Pancreas (tissue), 10 donors: ENCODE measurements at places on chromosomes 6 and 20. TPM values are rescaled to one million over a fixed set of nuclear protein-coding genes. Genes with fewer than 3 reads are reported as not detected.

SOX18 gene
- 3.7 TPM for total RNA-seq

DNA sequence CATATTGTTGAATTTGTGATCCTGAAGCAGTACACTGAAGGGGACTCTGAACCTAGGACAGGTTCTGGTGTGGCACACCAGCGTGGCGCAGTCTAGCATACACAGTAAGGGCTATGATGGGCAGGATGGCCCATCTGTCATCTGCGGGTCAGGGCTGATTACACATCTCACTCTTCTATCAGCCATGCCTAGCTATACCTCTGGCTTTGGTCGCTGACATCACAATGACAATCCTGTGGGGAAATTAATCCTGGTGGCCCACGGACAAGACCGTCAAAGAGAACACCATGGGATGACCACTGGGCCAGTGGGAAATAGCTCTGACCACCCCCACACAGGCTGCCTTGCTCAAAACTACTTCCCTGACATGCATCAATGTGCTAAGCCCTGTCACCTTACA lies 2.8 kb downstream of the SNHG17 start:
- no peak for DNase-seq

GRM1 gene
- 0.05 TPM for total RNA-seq

DNA sequence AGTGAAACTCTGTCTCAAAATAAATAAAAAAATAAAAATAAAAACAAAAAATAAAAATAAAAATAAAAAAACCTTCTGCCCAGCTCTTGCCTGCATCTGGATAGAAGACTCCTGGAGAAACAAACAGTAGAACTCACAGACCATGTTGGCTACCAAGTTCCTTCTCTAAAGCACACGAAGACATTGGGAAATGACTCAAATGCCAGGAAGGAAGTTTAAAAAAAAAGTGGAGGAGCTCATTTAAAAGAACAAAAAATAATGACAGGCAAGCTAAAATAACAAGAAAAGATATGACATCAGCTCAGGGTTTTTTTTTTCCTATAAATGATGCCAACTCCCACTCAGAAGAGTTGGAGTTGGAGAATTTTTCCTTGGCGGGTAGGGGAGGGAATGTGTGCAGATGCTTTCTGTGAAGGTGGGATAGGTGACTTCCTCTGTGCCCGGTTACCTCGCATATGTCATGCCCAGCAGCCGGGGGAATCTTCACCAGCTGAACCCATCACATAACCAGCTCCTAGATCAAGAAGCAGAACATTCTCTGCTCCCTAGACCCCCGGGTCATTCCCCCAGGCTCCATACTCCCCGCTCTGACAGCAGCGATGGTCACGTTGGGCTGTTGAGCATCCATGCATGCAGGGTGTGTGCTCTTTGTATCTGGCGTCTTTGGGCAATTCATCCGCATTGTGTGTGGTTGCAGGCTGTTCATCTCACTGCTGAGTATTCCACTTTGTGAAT lies 17.3 kb upstream of the CD93 start:
- DNase-seq = no peak

GRCh38 chr6:503610-504362 lies 112.2 kb downstream of the IRF4 start:
- no peak for DNase-seq

OR2H2 gene
- not detected for total RNA-seq

DNA sequence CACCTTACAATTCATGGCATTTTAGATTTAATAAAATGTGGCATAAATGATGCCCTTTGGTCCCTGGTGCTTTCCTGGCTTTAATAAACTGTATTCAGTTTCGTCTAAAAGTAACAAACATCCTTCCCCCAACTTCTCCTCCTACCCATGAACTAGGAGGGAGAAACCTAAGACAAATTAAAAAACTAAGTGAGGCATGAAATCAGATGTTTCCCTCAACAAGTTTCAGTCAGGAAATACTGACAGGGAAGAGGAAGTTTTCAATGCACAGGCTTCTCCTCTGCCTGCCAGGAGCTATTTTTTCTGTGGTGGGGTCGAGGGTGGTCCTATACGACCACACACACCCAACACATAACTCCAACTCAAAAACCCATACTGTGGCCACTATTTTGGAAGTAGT lies 10.0 kb downstream of the HBS1L start:
- no peak for DNase-seq

- no peak for DNase-seq
Measured at GRCh38 chr6:108966855-108967755, 118.9 kb downstream of the ARMC2 start.

GPR6 gene
- not detected for total RNA-seq

DNA sequence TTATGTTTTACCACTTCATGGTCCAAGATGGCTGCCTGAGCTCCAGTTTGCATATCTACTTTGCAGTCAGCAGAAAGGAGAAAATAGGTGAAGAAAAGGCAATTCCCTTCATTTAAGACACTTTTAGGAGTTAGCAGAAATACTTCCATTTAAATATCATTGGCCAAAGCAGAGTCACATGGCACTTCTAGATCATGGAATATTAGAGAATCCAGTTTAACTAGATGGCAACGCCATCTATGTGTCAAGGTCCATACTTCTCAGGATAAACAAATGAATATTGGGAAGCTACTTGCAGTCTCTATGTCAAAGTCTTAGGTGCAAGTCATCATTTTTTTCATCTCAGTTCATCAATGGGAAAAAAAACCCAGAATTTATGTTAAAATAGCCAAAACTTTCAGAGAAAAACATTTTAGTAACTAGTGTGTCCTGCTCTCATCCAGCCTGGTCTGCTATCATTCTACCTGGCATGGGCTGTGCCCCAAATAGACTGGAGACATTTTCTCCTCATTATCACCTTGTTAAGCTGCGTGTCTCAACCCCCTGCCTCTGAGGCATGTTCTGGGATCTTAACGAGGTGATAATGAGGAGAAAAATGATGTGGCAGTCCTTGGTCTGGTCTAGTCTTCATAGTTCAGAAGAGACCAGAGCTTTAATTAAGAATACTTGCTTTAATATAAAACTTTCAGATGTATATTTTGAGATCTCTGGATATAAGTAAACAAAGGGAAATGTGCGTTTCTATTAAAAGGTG lies 227.3 kb downstream of the TBX18 start:
- DNase-seq = no peak

- no peak for DNase-seq
Measured at GRCh38 chr6:138555421-138555988, 56.2 kb upstream of the NHSL1 start.

HLA-DRB1 gene
- 12.5 TPM for total RNA-seq

HAO1 gene
- 0.24 TPM for total RNA-seq

- no peak for DNase-seq
Measured at GRCh38 chr20:38203981-38204357, 38.9 kb upstream of the TGM2 start.

CDH22 gene
- total RNA-seq = 3.4 TPM

DNA sequence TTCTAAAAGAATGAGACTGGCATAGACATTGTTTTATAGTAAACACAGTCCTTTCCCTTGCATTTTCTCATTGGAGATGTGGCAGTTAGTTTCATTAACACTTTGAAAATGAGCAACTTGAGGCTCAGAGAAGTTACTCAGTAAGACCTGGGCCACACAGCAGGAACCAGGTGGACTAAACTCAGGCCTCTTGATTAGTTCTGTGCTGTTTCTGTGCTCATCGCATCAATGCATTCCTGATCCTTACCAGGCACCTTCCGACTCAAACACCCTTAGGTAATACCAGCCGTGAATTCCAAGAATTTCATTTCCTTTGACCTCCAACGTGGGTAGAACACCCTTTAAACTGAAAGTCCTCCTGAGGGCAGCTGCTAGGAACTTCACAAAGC lies 362.8 kb downstream of the ESR1 start:
- no peak for DNase-seq

DNA sequence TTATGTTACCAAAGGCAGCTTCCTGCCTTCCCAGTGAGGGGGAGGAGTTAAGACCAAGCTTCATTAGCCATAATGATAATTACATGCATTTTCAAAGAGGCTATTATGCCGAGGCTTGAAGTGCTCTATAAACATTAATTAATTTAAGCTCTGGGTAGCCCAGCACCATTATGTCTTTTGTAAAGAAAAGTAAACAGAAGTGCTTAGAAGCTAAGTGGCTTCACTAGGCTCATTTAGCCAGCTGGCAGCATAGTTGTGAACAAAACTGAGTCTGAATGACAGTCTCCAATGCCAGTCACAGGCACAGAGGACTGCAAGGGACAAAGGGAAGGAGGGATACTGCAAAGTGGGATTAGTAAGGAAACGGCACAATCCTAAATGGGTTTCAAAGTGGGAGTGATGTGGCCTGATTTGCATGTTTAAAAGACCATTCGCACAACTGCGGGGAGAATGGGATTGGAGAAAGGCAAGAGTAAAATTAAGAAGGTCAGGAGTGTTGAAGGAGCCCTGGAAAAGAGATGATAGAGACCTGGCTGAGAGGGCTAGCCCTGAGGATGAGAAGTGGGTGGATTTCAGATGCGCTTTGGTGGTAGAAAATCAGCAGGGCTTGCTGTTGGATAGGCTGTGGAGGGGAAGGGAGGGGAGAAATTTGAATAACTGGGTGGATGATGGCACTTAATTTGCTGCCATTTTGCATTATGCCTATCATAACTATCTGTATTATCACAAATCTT lies 20.1 kb upstream of the ISM1 start:
- no peak for DNase-seq

- no peak for DNase-seq
Measured at GRCh38 chr6:118525913-118526780, 21.9 kb upstream of the PLN start.

EFCAB8 gene
- total RNA-seq = 0.19 TPM

FYN gene
- 21.6 TPM for total RNA-seq

- no peak for DNase-seq
Measured at GRCh38 chr6:126076992-126077664, 90.8 kb downstream of the TRMT11 start.

ADGB gene
- not detected for total RNA-seq

- DNase-seq = no peak
Measured at GRCh38 chr20:43917380-43917779, 2.7 kb downstream of the TOX2 start.

BCAS1 gene
- total RNA-seq = 0.85 TPM

DNA sequence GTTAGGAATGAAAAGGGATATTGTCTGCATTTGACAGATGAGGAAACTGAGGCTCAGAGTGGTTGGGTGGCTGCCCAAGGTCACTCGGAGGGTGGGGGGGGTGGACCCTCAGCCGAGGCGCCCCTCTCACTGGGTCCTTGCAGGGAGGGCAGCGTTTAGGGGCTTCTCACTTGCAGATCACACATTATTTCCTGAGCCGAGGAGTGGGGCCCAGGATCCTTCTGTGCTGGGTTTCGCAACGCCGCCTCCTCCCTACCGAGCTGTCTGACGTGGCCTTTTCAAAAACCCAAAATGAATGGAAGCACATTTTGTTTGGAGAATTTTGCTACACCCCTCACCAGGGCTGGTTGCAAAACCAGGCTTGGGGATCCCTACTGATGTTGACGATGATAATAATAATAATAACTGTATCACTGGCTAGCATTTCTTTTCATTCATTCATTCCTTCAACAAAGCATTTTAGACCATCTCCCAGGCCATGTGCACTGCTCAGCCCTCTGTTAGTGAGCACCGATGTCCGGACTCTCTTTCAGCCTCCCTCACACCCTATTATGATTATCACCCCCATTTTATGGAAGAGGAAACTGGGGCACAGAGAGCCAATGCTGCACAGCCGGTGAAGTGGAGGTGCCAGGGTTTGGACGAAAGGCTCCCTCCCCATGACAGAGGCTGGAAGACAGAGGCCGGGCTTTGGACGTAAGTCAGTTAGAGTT lies 5.2 kb downstream of the DLGAP4 start:
- no peak for DNase-seq

- DNase-seq = no peak
Measured at GRCh38 chr20:46357030-46357514, 48.8 kb upstream of the CDH22 start.

DNA sequence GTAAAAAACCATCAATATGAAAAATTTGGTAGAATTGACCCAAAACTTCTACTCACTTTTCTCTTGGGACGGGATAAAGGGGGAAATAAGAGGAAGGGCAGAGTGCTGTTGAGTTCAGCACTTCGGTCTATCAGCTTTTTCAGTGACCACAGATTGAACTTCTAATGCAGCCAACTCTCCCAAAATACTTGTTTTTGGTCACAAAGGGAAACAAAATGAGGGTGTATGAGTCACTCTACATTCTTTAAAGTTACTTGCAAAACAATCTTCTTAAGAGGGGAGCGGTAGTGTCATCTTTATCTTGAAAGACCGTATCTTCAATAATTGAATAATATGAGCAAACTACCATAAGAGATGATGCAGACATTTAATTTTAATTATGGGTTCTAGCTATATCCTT lies 661.3 kb downstream of the CD109 start:
- no peak for DNase-seq

DNA sequence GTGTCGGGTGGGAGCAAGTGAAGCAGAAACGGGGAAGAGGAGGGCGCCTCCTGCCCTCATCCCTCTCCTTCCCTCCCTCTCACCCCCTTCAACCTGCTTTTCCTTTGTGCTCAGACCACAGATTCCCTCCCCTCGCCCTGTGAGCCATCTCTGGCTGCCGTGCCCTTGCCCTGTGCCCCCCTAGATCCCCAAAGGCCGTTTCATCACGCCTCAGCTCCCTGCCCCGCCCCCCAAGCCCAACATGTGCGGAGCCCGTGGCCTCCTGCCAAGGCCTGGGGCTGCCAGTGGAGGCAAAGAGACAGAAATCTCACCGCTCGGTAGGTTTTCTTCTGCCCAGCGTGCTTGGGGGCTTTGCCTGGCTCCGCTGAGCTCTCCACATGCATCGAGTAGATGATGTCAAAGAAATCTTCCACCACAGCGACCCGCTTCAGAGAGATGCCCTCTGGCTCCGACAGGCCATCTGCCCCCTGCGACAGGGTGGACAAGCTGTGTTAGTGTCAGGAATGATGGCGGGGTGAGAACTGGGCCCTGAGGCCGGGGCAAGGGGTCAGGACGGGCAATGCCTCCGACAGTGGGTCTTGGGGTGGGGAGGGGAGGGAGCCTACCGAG lies 57.6 kb downstream of the NOL4L start:
- DNase-seq = no peak

C20orf202 gene
- total RNA-seq = not detected

VSX1 gene
- 0.19 TPM for total RNA-seq

DNA sequence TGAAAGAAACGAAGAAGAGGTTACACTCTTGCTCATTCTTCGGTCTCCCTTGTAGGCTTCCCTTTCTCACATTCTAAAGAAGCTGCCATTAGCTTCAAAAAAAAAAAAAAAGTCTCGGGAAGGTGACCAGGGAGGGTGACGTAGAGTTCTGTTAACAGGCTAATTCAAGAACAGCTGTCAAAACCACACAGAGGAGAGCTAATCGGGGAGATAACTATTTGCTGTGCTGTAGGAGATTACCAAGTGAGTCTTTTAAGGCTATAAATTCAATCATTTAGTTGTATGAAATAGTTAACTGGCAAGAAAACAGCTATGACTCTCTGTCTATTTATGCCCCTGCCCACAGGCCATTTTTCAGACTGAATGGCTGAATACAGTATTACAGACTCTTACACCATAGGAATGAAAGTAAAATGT lies 256.8 kb downstream of the SYNE1 start:
- peak; percentile 27 for DNase-seq
